ENCODE measurements at places on chromosomes 2 and 18.
A peak's percentile ranks its signal among the peaks of the same experiment; 100 is the strongest.

GRCh38 chr2:64454386-64455332, 697 bp downstream of the LGALSL start:
- peak; percentile 68 for DNase-seq

GRCh38 chr2:88350331-88351248, 101.9 kb downstream of the FOXI3 start:
- DNase-seq = peak; percentile 50

GRCh38 chr2:63503818-63504217, 84.5 kb downstream of the WDPCP start:
- DNase-seq = no peak

DNA sequence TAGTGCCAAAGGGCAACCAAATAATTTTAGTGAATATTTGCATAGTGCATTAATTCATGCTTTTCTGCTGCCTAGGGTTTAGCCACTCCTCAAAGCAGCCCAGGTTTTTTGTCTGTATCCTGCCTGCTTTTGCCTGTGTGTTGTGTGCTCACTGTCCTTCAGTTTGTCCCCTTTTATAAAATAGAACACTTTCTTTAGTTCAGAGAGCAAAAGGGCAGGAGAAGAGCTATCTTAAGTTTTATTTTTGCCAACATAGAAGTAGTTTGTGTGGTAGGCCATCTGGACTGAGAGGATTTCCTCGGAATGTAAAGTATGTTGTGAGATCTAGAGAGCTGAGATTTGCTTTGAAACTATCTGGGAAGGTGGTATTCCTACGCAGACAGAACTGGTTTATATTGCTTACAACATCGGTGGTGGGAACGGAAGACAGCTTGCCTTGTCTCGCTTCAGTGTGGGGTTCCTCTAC, 64.9 kb downstream of the EML4 start:
- no peak for DNase-seq

GRCh38 chr2:116952254-116952653, 862.2 kb upstream of the DDX18 start:
- DNase-seq = no peak

DNA sequence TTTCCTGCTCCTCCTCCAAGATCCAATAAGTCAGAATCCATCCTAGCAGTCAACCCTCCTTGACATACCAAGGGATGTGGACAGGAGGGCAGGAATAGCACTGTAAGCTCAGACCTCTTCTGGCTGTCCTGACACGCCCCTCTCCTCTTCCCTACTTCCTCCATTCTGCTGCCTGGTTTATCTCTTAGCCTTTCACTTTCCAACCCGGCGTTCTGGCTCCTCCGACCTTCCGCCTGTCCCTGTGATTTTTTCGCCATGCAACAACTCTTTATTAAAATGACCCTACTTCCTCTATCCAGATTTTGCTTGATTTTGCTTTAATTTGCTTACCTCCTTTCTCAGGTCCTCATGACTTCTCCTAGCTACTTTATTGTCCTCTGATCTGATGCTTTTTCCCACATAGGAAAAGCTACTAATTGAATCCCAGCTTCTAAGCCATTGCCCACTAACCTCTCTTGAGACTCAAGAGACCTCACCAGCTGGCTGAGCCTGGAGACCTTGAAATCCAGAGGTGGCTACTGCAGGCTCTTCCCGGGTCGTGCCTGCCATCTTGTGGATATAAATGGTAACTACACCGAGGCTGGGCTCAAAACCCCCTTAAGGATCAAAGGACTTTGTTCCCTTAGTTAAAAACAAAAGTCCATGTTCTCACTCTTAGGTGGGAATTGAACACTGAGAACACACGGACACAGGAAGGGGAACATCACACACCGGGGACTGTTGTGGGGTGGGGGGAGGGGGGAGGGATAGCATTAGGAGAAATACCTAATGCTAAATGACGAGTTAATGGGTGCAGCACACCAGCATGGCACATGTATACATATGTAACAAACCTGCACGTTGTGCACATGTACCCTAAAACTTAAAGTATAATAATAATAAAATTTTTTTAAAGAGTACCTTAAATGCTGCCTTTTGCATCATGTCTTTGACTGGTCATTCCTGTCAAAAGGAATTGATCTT, 139.4 kb downstream of the AKAIN1 start:
- DNase-seq = peak; percentile 19

DNA sequence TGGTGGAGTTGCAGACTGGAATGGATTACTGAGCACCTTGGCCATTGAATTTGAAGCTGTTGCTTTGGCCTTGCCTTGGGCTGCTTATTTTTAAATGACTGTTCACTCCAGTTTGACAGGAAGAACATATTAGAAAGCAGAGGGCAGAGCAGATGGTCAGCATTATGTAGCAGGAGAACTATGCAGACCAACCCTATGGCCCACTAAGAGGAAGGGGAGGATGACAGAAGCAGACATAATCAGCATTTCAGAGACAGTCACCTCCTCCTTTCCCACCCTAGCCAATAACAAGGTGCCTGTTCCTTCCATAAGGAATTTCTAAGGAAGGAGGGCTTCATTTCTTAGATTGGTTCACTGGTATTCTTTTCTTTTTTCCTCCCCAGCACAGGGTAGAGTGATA, 2.4 kb downstream of the CHRNA1 start:
- no peak for DNase-seq

DNA sequence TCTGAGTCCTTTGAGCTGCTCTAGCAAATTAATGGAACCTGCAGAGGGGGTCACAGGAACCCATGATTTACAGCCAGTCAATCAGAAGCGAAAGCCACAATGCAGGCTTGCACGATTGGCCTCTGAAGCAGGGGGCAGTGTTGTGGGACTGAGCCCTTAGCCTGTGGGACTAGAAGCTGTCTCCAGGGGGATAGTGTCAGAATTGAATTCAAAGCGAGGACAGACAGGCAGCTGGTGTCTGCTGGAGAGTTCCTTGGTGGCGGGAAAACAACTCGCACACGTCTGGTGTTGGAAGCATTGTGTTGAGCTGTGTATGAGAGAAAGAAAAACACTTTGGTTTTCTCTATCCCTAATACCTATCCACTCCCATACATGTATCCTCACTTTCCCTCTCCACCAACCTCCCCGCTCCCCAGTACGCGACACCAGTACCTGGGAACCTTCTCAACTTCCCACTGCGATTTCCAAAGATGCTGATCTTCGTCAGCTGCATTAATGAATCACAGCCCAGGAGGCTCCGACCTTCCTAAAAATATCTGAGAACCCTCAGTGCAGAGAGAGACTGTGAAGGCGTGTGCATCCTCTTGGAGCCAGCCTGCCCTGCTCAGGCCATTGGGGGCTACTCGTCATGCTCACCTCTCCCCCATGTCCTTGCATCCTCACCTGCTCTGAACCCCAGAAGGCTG, 88.2 kb downstream of the HS1BP3 start:
- DNase-seq = no peak

- no peak for DNase-seq
These were observed 11.1 kb upstream of the BIN1 start for GRCh38 chr2:127118038-127118437.

DNA sequence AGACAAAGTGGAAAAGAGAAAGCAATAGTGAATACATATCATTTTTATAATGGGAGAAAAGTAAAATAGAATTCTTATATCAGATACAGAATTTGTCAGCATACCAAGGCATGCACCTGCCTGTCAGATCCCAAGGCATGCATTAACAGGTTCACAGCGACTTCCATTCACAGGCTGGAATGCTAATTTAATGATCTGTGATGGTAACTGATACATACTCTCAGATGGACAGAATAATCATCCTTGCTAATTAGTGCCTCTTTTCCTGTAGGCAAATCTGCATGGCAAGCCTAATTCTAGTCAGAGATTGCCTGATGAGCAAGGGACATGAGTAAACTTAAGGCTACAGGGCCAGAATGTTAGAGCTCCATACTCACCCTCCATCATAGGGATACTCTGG, 76.1 kb downstream of the PRKRA start:
- no peak for DNase-seq

DNA sequence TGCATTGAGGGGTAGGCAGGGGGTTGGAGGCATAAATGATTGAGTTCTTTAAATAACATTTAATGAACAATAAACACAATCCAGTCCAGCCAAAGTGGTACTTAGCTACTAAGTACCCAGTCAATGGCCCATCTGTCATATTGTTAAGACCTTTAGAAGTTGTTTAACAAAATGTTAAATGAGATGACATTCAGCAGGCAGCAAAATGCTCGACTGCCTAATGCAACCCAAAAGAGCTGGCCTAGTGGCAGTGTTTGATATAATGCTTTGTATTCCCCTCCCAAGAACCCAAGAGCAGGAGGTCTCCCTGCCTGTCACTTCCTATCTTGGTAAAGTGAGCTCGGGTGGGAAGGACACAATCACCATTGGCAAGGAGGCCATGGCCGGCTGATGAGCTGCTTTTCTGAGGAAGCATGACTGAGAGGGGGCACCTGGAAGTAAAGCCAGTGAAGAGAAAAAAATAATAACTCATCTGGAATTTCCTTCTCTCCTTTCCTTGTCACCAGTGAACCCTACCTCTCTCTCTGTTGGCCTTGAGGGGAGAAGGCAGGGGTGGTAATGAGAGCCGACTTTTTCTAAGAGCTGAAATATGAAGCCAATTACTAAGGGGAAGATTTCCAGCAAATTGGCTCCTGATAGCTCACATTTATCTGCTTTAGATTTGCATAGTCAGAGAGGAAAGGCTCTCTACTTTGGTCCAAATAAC, 140.6 kb downstream of the C1D start:
- DNase-seq = no peak

GRCh38 chr2:191601060-191601459, 76.9 kb upstream of the NABP1 start:
- no peak for DNase-seq

DNA sequence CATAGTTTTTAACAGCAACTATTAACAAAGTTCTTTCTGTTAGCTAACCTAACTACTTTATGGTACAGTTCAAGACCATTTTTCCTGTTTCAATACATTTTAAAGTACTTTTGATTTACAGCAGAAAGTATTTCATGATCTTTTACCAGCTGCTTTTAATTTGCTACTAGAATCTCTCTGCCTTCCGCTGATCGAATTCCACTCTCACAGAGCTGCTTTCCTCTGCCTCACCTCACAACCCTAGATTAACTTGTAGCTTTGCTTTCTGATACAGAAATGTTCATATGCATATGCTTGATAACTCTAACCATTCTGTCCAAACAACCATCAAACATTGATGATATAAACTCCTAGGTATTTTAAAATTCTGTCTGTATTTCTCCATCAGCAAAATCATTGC, 463.2 kb upstream of the ZEB2 start:
- DNase-seq = no peak

- DNase-seq = no peak
These were observed 51.6 kb downstream of the SRBD1 start for GRCh38 chr2:45559436-45559835.

- DNase-seq = no peak
These were observed 697 bp downstream of the KCMF1 start for GRCh38 chr2:84971510-84972206.

- DNase-seq = no peak
These were observed 4.6 kb upstream of the IER3IP1 start for GRCh38 chr18:47180765-47181164.

- no peak for DNase-seq
These were observed 1.6 kb upstream of the ROCK2 start for GRCh38 chr2:11346023-11346482.

- peak; percentile 65 for DNase-seq
These were observed 114.1 kb downstream of the COL6A3 start for GRCh38 chr2:237299906-237300305.

DNA sequence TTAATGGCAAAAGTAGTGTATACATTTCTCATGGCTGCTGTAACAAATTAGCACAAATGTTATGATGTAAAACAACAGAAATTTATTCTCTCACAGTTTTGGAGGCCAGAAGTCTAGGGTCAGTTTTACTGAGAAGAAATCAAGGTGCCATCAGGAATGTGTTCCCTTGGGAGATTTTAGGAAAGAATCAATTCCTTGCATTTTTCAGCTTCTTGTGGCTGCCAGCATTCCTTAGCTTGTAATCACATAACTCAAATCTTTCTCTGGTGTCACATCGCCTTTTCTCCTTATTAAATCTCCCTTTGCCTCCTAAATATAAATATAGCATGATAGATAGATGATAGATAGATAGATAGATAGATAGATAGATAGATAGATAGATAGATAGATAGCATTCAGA, 307.0 kb upstream of the REG3G start:
- DNase-seq = no peak

GRCh38 chr2:212921711-212922110, 229.7 kb downstream of the IKZF2 start:
- no peak for DNase-seq

DNA sequence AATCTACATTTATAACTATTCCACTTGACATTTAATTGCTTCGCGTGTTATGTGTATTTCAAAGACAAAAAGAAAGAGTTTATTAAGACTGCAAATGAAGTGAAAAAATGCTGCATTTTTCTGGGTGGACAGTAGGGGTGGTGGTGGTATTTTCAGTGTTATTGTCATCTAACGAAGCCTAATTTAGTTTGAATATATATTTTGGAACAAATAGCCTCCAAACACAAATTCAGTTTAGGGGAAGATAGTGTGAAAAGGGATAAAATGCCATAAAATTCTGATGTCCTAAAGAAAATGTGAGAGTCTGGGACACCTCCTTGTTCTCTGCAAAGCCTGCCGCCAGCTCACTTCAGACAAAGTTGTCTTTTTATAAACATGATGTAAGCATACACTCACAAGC, 425.1 kb downstream of the NRXN1 start:
- no peak for DNase-seq

DNA sequence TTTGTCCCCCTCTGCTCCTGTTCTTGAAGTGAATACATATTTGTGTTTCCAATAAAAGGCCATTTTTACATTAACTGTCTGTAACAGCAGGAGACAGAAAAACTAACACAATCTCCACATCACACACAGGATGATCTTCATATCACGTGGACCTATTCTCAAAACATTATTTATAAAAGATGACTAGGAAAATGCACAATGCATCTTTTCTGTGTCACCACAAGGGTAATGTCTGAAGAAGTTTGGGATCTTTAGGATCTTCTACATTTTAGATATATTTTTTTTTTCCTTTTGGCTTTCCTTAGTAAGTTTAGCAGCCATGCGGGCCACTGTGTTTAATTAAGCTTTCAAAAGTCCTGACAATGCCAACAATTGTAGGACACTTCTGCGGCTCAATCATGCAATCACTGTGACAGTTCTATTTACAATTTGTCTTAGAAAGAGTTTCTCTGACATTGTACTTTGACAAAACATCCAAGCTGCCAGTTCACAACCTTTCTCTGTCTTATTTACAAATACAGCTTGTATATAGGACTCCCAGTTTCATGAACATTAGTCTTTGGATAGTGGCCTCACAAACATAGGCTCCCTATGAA, 12.3 kb downstream of the BCL11A start:
- no peak for DNase-seq
